Calu3 (cell line): ENCODE measurements at places on chromosomes 12 and 14. TPM values are rescaled to one million over a fixed set of nuclear protein-coding genes. Genes with fewer than 3 reads are reported as not detected.

HSPA2 gene
- total RNA-seq, result 3.6 and 4.1 TPM in 2 replicates

AP5M1 gene
- 34.2 and 38.3 TPM in 2 replicates for total RNA-seq

PMCH gene
- total RNA-seq, result not detected in 2 replicates

DTX3 gene
- 23.1 and 25.9 TPM in 2 replicates for total RNA-seq

KCNA5 gene
- total RNA-seq, result not detected in 2 replicates

KRT78 gene
- total RNA-seq, result 0.59 and 0.69 TPM in 2 replicates

KRT72 gene
- not detected in 2 replicates for total RNA-seq

- H3K4me3 ChIP-seq, result no peak overlapping the region
- DNase-seq, result no peak
- no peaks in the 10 kb centered on the region for H3K27me3 ChIP-seq
- H3K4me1 ChIP-seq, result no peaks in the 10 kb centered on the region
Measured at GRCh38 chr14:53144244-53144643, 8.9 kb downstream of the DDHD1 start.

- H3K27ac ChIP-seq, result no peak overlapping the region
- H3K36me3 ChIP-seq, result no peaks in the 10 kb centered on the region
- peaks cover 13% of the 10 kb centered on the region for H3K4me1 ChIP-seq
- H3K4me3 ChIP-seq, result no peak overlapping the region
Measured at GRCh38 chr14:56342494-56342942, 224.3 kb downstream of the PELI2 start.

DNA sequence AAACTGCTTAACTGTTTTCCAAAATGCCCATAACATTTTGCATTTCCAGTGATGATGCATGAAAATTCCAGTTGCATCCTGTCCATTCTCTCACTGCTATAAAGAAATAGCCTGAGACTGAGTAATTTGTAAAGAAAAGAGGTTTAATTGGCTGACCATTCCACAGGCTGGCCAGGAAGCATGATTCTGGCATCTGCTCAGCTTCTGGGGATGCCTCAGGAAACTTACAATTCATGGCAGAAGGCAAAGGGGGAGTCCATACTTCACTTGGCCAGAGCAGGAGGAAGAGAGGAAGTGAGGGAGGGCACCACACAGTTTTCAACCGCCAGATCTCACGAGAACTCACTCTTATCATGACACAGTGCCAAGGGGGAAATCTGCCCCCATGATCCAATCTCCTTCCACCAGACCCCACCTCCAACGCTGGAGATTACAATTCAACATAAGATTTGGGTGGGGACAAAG is 18.2 kb upstream of the CLEC2D start:
- DNase-seq, result no peak
- H3K36me3 ChIP-seq, result peaks cover 29% of the 10 kb centered on the region
- peaks cover 40% of the 10 kb centered on the region for H3K4me1 ChIP-seq
- H3K27ac ChIP-seq, result no peak overlapping the region
- peak overlapping the region; percentile 78 for H3K4me3 ChIP-seq
- no peaks in the 10 kb centered on the region for H3K27me3 ChIP-seq

GRCh38 chr14:94650444-94650775 is 38.2 kb downstream of the SERPINA3 start:
- no peaks in the 10 kb centered on the region for H3K27me3 ChIP-seq
- no peaks in the 10 kb centered on the region for H3K4me1 ChIP-seq
- H3K4me3 ChIP-seq, result no peak overlapping the region
- no peak for DNase-seq
- no peak overlapping the region for H3K27ac ChIP-seq

DNA sequence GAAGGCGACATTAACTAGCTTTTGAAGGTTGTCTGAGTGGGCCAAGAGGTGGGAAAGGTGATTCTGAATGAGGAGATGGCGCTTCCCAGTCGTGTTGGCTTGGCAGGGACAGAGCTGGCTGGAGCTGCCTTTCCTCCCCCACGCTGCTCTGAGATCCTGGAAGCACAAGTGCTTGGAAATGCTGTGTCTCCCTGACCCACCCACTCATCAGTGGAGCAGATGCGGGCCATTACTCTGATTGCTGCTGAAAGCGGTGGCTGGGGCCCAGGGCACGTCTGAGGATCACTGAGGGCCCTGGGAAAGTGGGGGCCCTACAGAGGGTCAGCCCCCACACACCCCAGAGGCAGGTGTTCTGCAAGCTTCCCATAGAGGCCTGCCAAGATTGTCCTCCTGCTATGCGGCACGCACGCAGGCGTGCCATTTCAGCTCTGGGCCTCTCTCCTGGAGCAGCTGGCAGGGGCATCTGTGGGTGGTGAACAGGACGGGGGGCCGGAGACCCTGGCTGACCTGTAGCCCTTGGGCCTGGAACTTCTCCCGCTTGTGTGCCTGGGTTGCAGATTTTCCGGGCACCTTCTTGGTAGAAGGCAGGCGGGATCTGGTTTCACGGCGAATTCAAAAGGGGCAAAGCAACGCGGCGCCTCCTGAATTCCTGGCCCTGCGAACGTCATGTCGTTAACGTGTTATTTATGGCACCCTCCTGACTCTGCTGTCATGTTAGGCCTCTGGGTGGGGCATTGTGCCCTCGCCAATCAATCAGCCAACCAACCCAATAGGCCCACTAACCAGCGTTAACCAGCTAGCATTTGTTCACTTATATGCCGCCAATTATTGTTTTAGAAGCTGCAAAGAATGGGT is 133.8 kb upstream of the TBX3 start:
- no peak for DNase-seq
- no peaks in the 10 kb centered on the region for H3K27me3 ChIP-seq
- H3K36me3 ChIP-seq, result no peaks in the 10 kb centered on the region
- no peak overlapping the region for H3K27ac ChIP-seq

DNA sequence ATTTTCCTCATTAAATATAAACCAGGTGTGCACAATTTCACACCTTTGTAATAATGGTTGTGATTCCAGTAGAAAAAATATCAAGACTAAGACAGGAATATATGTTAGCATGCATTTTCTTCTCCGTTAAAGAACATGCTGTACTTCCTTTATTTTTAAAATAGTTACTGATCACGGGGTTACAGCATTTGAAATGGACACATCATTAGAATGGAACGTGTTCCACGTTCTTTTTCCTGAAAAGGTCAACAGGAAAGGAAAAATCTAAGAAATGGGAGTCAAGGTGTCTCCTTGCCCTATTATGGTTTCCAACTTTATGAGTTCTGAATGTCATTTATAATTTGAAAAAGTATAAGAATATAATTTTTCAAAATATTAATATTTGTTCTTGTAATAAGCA is 1325.7 kb downstream of the SLC16A7 start:
- H3K27ac ChIP-seq, result no peak overlapping the region
- no peaks in the 10 kb centered on the region for H3K36me3 ChIP-seq
- no peaks in the 10 kb centered on the region for H3K27me3 ChIP-seq

- H3K4me3 ChIP-seq, result no peak overlapping the region
- DNase-seq, result no peak
- no peaks in the 10 kb centered on the region for H3K27me3 ChIP-seq
Measured at GRCh38 chr12:99553461-99553860, 94.1 kb upstream of the GARIN6 start.

- no peaks in the 10 kb centered on the region for H3K4me1 ChIP-seq
- no peaks in the 10 kb centered on the region for H3K36me3 ChIP-seq
- H3K27ac ChIP-seq, result no peak overlapping the region
- peaks cover 31% of the 10 kb centered on the region for H3K27me3 ChIP-seq
- H3K4me3 ChIP-seq, result no peak overlapping the region
- no peak for DNase-seq
Measured at GRCh38 chr14:32597771-32598170, 268.7 kb downstream of the AKAP6 start.

GRCh38 chr14:79831195-79831892 is 380.0 kb downstream of the DIO2 start:
- no peak for DNase-seq
- H3K27ac ChIP-seq, result no peak overlapping the region
- no peak overlapping the region for H3K4me3 ChIP-seq
- no peaks in the 10 kb centered on the region for H3K4me1 ChIP-seq
- H3K27me3 ChIP-seq, result no peaks in the 10 kb centered on the region

GRCh38 chr14:30078811-30079402 is 151.3 kb upstream of the PRKD1 start:
- H3K4me3 ChIP-seq, result no peak overlapping the region
- no peaks in the 10 kb centered on the region for H3K4me1 ChIP-seq
- DNase-seq, result no peak
- no peak overlapping the region for H3K27ac ChIP-seq
- no peaks in the 10 kb centered on the region for H3K36me3 ChIP-seq

DNA sequence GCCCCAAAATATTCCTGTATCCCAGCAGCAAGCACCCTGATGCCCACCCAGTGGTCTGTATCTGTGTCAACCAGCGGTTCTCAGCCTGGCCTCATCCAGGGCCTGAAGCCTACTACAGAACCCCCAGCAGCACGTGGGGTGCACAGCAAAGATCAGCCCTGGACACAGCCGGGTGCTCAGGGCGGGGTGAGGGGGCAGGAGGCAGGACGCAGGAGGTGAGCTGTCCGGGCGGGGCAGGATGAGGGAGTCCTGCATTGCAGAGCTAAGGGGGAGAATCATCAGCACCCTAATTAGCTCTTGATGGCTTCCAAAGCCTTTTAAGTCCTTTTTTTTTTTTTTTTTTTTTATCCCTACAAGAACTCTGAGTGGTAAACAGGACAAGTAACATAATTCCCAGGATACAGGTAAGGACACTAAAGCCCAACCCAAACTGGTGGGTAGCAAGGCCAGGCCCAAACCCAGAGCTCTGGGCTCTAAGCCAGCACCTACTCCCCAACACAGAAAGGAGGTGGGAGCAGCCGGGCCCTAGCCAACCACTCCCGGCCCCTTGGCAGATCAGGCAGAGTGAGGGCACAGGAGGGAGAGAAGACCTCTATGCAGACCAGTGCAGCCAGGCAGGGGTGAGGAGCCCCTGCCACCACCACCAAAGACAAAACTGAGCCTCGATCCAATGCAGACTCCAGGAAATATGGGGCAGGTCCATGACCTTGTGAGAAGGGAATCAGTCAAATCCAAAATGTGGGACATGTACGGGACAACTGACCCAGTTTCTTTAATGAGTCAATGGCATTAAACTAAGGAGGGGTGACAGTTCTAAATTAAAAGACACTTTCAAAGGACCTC is 32.3 kb upstream of the EIF5 start:
- H3K27ac ChIP-seq, result no peak overlapping the region
- no peaks in the 10 kb centered on the region for H3K36me3 ChIP-seq
- no peaks in the 10 kb centered on the region for H3K4me1 ChIP-seq
- H3K4me3 ChIP-seq, result no peak overlapping the region

DNA sequence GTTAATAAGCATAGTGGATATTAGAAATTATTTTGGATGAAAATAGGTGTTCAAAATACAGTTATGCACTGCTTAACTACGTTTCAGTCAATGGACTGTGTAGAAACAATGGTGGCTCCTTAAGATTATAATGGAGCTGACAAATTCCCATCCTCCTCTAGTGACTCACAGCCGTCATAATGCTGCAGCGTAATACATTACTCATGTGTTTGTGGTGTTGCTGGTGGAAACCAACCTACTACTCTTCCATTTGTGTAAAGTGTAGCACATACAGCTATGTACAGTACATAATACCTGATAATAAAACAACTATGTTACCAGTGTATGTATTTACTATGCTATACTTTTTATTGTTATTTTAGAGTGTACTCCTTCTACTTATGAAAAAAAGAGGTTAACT is 111.2 kb upstream of the TMCC3 start:
- no peak overlapping the region for H3K4me3 ChIP-seq
- H3K4me1 ChIP-seq, result peaks cover 22% of the 10 kb centered on the region
- peak overlapping the region; percentile 21 for H3K27ac ChIP-seq
- H3K36me3 ChIP-seq, result peaks cover 10% of the 10 kb centered on the region
- peak; percentile 47 for DNase-seq

DNA sequence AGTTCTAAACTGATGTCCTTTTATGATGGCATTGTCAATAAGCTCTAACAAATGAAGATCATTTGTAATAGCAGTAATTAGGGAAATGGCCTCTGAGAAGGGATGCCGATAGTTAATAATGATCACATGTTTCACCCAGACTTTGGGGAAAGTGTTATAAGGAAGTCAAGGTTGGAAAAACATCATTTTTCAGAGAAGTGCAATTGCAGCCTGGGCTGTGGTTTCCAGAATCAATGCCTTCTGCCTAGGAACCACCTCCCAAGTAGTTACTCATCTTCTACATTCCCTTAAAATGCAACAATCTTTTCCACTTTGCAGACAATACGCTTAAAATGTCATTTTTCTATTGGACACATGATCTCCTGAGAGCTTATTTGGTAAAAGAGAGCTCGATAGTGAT is 879 bp downstream of the EDDM3A start:
- peaks cover 35% of the 10 kb centered on the region for H3K4me1 ChIP-seq
- H3K27me3 ChIP-seq, result no peaks in the 10 kb centered on the region
- no peak overlapping the region for H3K4me3 ChIP-seq
- H3K27ac ChIP-seq, result no peak overlapping the region

DNA sequence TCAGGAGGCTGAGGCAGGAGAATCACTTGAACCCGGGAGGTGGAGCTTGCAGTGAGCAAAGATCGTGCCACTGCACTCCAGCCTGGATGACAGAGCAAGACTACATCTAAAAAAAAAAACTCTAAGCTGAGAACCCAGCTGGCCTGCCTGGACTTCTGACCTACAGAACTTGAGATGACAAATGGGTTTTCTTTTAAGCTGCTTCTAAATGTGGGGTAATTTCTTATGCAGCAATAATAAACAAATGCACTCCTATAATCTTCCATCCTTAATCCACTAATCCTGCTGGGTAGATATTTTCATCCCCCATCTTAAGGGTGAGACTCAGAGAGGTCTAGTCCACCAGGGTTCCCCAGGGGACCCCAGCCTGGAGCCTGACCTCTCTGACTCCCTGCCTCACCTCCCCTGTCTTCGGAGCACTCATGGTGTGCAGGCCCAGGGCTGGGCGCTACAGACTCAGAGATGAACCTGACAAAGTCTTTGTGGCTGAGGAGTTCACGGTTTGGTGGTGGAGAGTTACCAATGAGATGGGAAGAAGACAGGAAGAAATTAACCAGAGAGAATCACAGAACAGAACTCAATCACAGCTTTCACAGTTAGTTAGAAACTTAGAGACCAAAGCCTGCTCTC is 39.7 kb upstream of the BDKRB2 start:
- DNase-seq, result no peak
- H3K27me3 ChIP-seq, result peaks cover 13% of the 10 kb centered on the region
- H3K27ac ChIP-seq, result no peak overlapping the region
- H3K4me1 ChIP-seq, result peaks cover 19% of the 10 kb centered on the region
- no peaks in the 10 kb centered on the region for H3K36me3 ChIP-seq
- no peak overlapping the region for H3K4me3 ChIP-seq

- no peak overlapping the region for H3K27ac ChIP-seq
- DNase-seq, result no peak
- peaks cover 28% of the 10 kb centered on the region for H3K27me3 ChIP-seq
Measured at GRCh38 chr12:30450872-30451271, 244.8 kb downstream of the IPO8 start.
